ENCODE measurements at places on chromosomes 6 and 20.

DNA sequence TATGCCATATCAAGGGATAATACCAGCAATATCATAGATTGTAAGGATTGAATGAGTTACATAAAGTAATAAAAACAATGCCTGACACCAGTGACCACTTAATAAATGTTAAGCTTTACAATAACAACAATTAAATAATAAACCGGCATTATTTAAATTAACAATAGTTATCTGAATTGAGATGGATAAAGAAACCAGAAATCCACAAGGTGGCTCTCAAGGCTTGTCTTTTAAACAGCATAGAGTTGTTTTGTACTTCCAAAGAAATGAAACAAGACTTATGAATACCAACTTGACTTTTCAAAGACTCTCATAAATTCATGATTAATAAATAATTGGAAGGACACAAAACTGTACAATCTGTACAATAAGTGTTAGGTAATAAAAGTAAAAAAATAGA is 203.1 kb downstream of the ASCC3 start:
- no peak for DNase-seq

GRCh38 chr20:57090590-57091560 is 175.6 kb downstream of the BMP7 start:
- DNase-seq, result no peak

GRCh38 chr6:136514591-136514990 is 35.6 kb downstream of the MAP7 start:
- DNase-seq, result no peak

GRCh38 chr6:2641044-2641725 is 109.5 kb downstream of the MYLK4 start:
- no peak for DNase-seq

GRCh38 chr6:70166088-70166958 is 136.6 kb downstream of the COL9A1 start:
- DNase-seq, result no peak

DNA sequence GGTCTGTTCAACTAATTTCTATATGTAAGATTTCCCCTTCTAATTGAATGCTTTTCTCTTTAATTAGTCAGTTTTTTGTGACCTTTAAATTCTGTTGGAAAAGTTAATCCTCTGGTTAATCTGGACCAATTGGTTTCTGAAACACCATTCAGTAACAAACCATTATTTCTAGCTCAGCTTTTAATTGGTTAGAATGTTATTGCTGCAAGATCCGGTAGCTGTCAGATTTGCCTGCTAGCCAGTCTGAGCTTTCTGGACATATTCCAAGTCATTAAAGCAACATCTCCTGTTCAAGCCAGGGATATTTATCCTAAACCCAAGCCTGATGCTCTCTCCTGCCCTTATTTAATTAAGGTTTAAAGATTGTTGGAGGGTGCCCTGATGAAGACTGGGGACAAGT is 55.1 kb upstream of the FBXL4 start:
- no peak for DNase-seq

DNA sequence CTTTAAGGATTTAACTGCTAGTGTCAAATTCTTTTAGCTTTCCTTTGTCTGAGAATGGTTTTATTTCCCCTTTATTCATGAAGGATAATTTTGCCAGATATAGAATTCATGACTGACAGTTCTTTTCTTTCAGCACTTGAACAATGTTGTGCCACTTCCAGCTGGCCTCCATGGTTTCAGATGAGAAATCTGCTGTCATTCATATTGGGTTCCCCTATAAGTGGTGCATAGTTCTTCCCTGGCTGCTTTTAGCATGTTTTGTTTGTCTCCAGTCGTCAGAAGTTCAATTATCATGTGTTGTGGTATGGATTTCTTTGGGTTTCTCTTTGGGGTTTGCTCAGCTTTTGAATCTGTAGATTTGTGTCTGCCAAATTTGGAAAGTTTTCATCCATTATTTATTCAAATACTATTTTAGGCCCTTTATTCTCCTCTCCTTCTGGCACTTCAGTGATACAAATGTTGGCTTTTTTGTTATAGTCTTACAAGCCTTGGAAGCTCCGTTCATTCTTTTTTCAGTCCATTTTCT is 76.3 kb upstream of the TGM3 start:
- no peak for DNase-seq

DNA sequence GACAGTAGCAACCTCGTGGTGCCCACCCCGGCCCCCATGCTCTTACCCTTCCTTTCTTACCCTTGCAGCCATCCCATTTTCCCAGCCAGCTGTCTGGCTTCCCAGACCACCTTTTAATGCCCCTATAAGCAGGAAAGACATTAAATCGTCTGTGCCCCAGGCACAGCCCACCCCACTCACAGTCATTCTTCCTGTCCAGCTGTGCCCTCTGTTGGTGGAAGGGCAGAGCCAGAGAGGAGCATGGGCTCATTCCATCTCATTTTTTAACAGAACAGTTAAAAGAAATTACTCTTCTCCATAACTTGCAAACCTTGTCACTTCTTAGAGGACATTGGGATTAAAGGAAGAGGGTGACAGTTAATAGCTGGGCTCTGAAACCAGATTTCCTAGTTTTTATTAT is 240.5 kb downstream of the NRN1 start:
- no peak for DNase-seq

GRCh38 chr6:46746696-46747095 is at the start of gene ANKRD66:
ANKRD66 (plus strand) TSS chr6:46746933; CDS start chr6:46751949, 5,016 bp downstream.
- no peak for DNase-seq

DNA sequence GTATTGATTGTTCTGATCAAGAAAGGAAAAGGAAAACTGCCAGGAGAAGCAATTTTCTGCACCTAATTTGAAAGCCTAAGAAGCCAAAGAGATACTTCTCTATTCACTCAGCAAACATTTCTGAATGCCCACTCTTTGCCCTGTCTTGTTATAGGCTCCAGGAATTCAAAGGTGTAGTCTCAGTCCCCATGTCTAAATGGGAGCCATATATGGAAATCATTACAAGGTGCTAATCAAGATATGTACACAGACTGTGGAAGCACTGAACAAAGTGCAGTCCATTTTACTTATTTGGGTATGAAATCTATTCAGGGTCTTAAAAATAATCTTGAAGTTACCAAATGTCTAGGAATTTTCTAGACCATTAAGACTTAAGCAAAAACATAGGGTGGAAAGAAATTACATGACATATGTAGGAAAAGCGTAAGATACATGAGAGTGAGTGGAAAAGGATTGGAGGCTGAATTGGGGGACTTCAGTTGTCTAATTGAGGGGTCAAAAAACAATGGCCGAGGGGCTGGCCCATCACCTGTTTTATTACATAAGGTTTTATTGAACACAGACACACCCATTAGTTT is 39.0 kb upstream of the ASCC3 start:
- no peak for DNase-seq

- DNase-seq, result no peak
These were observed 13.5 kb upstream of the PNRC1 start for GRCh38 chr6:89066940-89067646.

DNA sequence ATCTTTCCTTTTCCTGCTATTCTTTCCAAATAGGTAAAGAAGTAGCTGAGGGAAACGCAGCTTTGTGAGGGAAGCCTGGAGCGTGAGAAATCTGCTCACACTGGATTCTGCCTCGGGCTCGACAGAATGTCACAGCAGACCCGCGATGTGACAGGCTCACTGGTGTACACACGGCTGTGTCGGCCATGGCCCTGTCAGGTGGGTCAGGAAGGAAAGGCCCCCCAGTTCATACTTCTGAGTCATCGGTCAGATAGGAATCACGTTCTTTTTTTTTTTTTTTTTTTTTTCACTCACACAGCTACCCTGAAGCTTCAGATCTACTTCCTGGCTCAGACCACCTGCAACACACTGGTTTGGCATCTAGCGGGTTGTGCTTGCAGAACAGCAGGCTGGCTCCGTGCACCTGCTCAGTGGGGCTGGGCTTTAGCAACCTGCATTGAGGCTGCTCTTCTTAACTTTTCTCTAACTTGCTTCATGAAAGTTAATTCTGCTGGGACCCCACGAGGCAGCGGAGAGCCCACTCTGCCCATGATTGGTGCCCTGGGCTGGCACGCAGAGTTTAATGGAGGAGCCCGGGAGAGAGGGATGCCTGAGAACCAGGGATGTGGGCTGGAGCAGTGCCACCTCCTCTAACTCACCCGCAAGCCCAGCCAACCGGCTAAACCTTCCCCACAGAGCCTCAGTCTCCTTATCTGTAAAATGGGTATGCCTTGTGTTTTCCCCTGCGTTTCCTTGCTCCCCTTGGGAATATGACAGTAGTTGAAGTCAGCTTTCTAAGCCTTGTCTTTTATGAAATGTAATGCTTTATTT is 61.5 kb upstream of the FNDC1 start:
- peak; percentile 62 for DNase-seq

DNA sequence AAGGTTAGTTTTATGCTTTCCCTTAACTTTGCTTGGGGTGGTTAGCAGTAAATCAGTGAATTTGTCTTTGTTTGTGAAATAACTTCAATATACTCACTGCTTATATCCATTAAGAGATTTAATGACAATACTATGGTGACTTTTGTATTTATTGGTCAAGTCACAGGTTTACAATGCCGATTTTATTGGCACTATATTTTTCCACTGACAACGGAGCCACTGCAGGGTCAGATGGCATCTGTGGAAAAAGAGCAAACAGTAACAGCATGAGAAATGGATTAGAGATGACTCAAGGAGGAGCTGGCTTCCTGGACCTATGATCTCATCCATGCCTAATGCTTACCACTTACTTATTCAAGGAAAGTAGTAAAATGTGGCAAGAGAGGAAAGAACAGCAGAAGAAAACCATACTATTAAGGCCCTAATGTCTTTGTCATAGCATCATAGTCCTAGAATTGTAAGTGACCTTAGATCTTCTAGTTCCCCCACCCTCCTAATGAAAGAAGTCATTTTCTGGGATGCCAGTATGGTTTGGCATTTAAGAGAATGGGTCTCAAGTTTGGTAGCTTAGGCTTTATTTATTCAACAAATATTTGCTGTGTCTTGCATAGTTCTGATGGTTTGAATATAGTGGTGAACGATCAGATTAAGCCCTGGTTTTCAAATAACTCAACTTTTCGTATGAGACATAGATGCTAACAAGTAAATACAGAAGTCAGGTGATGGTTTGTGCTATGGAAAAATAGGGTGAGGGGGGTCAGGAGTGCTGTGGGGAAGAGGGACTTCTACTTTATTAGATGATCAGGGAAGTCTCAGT is 18.5 kb downstream of the RNF144B start:
- DNase-seq, result no peak

GRCh38 chr6:80211286-80211685 is 104.8 kb downstream of the BCKDHB start:
- no peak for DNase-seq

GRCh38 chr6:36820700-36821580 is 18.3 kb downstream of the CPNE5 start:
- DNase-seq, result no peak

GRCh38 chr6:142729618-142730017 is 215.4 kb downstream of the HIVEP2 start:
- DNase-seq, result no peak

- no peak for DNase-seq
These were observed 152.6 kb downstream of the BCKDHB start for GRCh38 chr6:80259118-80259517.

- no peak for DNase-seq
These were observed 7.9 kb downstream of the ZNF76 start for GRCh38 chr6:35267446-35267845.

GRCh38 chr6:169827290-169827717 is 75.9 kb downstream of the ERMARD start:
- DNase-seq, result no peak

DNA sequence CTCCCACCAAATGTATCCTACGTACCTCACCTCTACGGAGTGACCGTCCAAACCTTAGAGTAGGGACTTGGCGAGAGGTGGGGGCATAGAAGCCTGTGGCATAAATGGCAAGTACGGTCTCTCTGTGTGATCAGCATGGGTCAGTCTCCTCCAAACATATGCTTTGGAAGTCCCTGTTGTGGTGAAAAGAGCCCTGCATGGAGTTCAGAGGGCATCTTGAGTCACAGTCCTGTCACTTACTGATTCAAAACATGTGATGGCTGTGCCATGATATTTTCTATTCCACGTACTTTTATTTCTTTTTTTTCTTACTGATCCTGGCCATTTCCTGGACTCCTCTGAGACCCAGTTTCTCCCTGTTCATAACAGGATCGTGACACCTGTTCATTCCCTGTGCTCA is 67.5 kb upstream of the CEP85L start:
- DNase-seq, result no peak

DNA sequence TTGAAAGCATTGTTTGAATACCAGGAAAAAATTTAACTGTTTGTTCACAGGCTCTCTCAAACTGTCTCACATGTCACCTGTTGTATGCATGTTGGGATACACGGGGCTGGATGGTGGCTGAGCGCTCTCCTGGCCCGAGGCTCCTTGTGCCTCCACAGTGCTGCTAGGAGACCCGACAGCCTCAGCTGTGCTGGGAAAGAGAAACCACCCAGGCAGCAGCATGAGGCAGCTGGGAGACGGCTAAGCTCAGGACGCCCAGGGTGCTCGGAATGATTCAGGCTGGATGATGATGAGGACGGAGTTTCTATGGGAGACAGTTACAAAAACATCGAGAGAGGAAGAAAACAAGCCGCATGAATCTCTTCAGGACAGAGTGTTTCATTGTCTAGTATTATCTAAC is 278.0 kb upstream of the CDH4 start:
- no peak for DNase-seq

DNA sequence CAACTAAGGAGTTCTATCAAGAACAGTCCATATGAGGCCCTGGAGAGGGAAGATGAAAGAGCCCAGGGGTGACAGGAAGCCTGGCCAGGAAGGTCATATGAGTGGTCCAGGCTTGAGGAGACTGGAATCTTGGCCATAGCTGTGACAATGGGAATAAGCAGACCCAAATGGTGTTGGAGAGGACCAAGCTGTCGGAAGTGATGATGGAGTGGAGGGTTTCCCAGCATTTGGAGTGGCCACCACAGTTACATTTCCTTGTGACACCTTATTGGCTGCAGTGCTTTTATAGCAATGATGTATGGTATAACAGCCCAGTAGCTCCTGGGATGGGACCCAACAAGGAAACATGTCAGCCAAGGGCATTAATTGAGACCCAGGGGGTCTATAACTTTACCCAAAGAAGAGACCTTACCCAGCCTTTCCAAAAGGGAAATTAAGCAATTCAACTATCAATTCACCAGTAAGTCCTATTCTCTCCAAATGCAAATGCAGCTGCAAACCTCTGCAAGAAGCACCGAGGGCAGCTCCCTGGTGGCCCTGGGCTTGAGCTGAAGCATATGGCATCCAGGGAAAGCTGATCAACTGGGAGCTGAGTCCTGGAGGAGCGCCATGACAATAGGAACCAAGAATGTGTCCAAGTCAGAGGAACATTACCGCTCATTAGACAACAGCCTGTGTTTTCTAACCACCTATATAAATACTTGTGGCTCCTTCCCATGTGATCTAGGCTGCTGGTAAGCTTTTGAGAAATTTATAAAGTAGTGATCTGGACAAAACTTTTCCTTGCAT is 219.4 kb downstream of the SOD2 start:
- DNase-seq, result no peak

DNA sequence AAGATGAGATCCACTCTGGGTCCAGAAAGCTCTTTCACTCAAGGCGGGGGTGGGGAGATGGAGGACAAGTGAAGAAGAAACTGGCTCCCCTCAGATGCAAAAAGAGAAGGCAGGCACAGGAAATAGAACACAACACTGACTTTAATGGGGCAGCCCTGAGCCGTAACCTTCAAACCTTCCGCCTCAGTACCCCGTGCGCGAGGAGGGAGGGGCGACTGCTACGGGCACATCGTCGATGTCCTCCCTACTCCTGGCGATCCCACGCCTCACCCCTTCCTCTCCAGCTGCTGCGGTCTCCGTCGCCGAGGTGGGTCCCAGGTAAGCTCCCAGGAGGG is 3.9 kb downstream of the SPEF1 start:
- no peak for DNase-seq

- no peak for DNase-seq
These were observed 13.5 kb upstream of the BMP5 start for GRCh38 chr6:55888917-55889316.

All from effector CD8-positive, alpha-beta T cell (primary cell).